HEK293T (cell line): ENCODE measurements at places on chromosomes 4 and X.

GRCh38 chr4:21845663-21846062 lies 102.9 kb downstream of the KCNIP4 start:
- no peak for DNase-seq

- no peak for DNase-seq
Observed at GRCh38 chrX:19625612-19626011, 110.3 kb upstream of the MAP3K15 start.

- peak; percentile 38 for DNase-seq
Observed at GRCh38 chr4:82797405-82798111, 1.0 kb downstream of the SCD5 start.

DNA sequence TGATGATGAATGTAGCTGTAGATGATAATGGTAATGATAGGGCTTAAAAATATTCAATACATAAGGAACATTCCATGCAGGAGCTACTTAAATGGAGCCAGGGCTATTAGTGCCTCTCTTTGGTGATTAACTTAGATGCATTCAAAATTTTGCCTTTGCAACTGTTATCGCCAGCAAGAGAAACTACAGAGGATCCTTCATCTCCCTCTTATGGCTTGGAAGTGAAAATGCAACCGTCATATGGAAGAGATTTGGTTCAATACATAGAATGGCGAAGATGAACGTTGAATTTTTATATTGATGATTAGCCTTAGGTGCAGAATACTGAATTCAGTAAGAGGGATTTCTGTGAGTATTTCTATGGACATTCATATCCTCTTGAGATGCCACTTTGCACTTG lies 134.5 kb upstream of the NLGN4X start:
- DNase-seq: no peak

DNA sequence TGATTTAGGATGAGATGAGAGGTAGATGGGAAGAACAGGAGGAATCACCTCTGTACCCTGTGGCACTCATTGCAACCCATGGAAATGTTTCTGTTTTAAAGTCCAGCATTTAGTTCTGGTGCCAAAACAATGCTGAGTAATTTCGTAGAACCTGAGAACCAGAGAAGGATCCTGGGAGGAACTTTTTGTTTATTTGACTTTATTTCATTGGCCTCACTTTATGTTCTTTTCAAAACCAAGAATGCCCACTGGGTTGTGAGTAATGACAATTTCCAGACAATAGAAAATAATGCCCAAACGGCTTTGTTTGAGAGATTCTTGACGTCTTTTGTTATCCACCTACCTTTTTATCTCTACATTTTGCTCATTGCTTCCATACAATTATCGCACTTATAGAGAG lies 111.3 kb downstream of the SHROOM3 start:
- no peak for DNase-seq

DNA sequence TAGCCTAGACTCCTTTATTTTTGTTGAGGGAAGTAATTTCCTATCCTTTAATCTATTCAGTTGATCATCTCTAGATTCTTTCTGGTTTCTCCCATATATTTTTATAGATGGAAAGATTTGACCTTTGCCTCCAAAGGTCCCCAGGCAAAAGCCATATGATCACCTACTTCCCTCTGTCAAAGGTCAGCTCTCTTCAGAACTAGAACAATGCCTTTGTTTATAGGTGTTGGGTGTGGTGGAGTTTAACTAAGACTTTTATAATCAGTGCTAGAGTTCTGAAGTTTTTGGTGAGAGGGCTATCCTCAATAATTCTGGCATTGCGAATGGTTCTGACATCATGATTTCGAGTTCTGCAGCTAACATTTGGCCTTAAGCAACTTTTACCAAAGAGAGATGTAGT lies 19.0 kb upstream of the DCAF8L2 start:
- no peak for DNase-seq

DNA sequence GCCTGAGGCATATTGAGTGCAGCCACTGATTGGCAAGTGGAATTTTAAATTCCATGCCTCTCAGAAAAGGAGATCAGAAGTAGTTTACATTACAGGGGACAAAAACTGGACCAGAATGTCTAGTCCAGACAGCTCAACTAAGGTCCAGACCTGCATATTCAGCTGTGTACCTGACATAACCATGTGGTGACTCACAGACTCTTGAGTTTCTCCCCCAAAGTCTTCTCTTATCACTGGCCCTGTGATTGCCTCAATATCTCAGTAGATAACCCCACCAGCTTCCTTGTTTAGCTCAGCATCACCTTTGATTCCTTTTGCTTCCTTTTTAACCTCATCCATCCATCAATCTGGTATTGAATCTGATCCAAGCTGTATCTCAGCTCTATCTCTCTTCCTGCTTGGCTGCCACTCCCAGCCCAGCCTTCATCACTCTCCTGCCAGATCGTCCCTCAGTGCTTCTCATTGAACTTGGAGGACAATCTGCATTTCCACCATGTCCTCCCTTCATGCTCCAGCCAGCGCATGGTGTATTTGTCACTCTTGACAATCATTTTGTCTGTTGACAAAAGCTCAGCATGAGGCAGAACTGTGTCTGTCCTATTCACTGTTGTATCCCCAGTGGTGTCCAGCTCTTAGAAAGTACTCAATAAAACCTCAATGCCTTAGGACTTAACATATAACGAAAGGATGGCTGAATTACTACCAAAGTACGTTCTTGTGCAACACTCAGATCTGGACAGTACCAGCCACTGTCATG lies 27.8 kb upstream of the SLC2A9 start:
- no peak for DNase-seq

- no peak for DNase-seq
Observed at GRCh38 chr4:10054571-10055041, 33.3 kb upstream of the SLC2A9 start.

- peak; percentile 26 for DNase-seq
Observed at GRCh38 chr4:83490876-83491450, 6.1 kb upstream of the ABRAXAS1 start.

GRCh38 chrX:28189011-28189410 lies 207.8 kb upstream of the DCAF8L1 start:
- no peak for DNase-seq

GRCh38 chr4:75599647-75600046 lies 30.7 kb downstream of the CDKL2 start:
- no peak for DNase-seq

- no peak for DNase-seq
Observed at GRCh38 chr4:145097331-145097820, 620 bp downstream of the ANAPC10 start.

DNA sequence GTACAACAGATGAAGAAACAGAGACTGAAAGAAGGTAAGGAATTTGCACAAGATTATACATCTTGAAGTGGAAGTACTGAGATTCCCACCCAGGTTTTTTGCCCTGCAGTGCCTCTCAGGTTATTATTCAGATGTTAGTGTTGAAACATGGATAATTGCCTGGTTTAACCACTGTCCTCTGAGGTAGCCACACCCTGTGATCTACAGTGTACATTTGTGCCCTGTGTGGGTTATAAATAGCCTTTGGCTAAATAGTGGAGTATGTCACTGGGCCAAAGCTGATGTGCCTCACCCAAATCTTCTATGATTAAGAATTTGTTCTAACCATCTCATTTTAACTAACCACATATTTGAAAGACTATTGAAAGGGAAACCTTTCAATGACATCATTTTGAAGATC lies 5.4 kb upstream of the ASB5 start:
- no peak for DNase-seq

DNA sequence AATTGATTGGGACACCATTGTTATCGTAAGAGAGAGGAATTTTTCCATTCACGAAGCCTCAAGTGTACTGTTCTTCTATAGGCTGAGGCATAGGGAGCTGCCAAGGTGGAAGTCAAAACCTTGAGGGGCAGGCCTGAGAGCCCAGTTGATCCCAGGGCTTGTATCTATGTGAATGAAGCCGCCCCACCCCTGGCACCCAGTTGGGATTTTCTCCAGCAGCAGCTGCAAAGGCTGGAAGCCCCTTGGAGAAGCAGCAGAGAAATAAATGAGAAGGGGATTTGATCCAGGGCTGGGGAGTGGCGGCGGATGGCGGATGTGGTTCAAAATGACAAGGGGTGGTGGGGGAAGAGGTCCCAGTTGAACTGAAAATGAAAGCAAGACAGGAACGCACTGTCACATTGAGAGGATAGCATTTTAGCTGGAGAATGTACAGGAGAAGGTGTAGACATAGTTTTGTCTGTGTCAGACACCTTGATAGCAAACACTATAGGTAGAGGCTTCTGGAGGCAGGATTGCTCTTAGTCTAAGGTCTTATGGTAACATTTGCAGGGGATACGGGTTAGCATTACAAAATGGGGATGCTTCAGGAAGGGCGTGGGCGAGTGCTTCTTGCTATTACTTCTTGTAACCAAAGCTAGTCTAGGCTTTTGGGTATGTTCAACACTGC lies 32.6 kb downstream of the DOCK11 start:
- DNase-seq: no peak

DNA sequence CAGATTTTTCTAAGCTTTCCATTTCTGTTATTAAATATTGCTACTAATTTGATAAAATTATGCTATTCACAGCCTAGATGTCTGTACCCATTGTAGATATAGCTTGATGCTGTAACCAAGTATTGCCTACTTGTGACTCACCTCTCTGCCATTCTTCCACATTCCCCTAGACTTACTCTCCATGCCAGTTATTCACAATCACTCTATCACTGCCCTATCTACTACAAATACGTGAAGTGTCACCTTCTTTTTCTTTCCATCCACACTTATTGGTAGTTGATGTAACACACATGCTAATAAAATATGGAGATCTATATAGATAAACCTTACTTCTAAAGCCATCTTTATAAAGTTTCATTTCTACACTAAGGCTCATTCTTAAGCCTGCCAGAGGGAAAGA lies 179.4 kb upstream of the PACRGL start:
- no peak for DNase-seq

DNA sequence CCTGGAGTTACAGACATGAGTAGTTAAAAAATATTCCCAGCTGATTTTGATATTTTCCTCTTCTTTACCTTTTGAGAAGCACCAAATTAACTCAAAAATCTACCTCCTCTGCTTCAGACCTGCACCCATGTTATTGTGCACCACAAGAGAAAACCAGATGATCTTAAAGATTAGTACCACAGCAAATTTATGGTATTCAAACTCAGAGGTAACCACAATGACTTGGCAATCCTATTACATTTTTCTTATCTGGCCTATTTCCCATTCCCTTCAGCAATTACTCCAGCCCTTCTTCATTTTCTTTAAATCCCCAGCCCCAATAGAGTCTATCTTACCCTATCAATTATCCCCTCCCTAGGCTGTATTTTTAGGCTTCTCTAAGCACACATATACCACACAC lies 535.1 kb downstream of the FAT4 start:
- DNase-seq: no peak

- no peak for DNase-seq
Observed at GRCh38 chrX:1451251-1451660, 1.5 kb downstream of the ASMTL start.

- no peak for DNase-seq
Observed at GRCh38 chrX:54397113-54397512, 39.3 kb upstream of the WNK3 start.

DNA sequence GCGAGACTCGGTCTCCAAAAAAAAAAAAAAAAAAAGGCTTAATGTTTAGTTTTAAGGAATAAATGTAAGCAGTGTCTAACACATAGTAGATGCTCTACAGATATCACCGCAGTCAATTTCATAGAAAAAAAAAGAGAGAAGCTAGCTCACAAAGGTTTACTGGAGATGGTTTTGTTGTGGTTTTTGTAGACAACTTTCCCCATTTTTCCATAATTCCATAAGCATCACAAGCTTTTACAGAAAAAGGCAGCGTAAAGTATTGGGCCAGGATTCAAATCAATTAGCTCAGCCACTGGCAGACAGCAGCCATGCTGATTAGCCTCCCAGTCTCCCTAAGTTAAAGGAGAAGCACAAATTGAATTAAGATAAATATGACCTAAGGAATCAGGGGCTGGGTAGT lies 1.5 kb downstream of the GRSF1 start:
- no peak for DNase-seq

DNA sequence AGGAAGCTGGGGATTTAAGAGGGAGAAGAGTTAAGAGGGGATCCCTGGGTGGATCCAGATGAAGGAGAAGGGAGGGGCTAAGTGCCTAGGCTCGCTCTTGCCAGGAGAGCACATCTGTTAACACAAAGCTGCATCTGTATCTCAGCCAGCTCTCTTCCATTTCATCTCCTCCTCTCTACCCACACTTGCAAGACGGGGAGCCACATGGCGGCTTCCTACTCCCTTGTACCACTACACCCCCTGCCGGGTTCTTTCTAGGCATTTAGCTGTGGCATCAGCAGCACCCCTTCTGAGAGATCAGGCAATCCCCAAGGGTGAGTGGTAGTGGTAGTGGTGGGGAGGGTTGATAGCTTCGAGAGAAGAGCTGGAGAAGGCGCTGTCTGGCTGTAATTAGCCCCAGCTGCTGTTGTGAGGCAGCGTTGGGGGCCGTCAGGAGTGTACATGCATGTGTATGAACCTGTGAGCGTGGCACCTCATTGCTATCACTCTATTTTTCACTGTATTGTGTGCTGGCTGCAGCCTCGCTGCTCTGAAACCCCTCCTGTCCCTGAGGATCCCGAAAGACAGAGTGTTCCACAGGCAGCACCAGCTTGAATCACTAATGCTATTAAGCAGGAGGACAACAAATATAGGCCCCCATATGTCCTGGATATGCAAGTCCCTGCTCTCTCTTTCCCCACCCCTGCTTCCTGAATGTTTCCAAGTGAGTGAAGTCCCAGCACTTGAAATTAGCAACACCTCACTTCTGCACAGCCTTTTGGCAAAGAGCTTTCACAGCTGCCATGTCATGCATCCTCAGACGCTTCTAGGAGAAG lies 73.7 kb downstream of the RTL9 start:
- no peak for DNase-seq
